ENCODE measurements at places on chromosomes 2 and 18. TPM values are rescaled to one million over a fixed set of nuclear protein-coding genes. Genes with fewer than 3 reads are reported as not detected.

DNA sequence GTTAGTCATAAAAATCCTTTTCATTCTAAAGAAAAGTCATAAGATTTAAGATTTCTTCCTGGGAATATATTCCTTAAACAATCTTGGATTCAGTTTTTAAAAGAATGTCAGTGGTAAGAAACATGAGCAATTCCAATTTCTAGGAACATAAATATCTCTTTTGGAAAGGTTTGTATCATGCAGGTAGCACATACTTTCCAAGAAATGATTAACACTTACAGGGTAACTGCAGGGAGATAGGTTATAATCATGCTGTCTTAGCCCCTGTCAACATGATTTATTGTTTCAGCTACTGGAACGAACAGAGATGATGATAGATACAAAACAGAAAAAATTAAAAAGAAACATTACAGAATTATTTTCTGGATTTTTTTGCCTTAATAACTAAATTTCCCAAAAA lies 1537.7 kb downstream of the LRP1B start:
- no peak overlapping the region for H3K27ac ChIP-seq
- H3K36me3 ChIP-seq = no peaks in the 10 kb centered on the region
- no peak overlapping the region for H3K4me3 ChIP-seq
- H3K27me3 ChIP-seq = no peaks in the 10 kb centered on the region
- no peak for DNase-seq
- no peaks in the 10 kb centered on the region for H3K4me1 ChIP-seq

Gene KANSL3
- total RNA-seq = 51.8 TPM

Gene GAL3ST2
- total RNA-seq = 0.51 TPM

Gene COLEC11
- total RNA-seq = not detected

DNA sequence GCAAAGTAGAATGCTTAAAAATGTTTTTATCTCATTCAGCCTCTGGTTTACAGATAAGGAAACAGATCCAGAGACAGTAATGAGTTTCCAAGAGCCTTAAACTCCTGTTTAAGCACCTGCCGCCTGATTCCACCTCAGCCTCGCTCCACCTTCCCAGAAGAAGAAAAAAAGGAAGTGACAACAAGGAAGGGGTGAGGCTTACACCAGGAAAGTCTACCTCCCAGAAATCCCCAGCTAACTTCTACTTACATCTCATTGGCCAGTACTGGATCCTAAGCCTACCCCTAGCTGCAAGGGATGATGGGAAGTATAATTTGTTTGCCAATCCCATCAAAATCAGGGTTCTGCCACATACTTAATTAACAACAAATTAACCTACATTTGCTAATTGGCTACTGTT lies 15.3 kb upstream of the ARID5A start:
- no peak overlapping the region for H3K4me3 ChIP-seq
- peaks cover 57% of the 10 kb centered on the region for H3K4me1 ChIP-seq

DNA sequence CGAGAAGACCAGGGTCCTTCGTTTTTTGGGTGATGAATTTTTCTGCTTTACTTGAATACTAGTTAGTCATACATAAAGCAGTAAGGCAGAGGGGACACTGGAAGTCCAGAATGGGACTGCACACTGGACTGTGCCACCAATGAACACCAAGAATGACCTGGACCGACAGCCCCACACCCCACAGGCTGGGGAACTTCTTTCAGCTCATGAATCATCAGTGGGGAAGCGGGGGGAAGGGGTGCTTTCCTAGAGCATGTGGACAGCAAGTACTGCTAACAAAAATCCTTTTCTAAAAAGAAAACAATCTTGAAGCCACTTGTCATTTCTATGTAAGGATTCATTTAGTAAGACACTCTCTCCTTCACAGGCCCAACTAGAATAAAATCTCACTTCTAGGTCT lies 86.0 kb downstream of the DTNB start:
- no peak for DNase-seq
- H3K27me3 ChIP-seq = no peaks in the 10 kb centered on the region
- H3K4me3 ChIP-seq = no peak overlapping the region
- peaks cover 33% of the 10 kb centered on the region for H3K4me1 ChIP-seq

DNA sequence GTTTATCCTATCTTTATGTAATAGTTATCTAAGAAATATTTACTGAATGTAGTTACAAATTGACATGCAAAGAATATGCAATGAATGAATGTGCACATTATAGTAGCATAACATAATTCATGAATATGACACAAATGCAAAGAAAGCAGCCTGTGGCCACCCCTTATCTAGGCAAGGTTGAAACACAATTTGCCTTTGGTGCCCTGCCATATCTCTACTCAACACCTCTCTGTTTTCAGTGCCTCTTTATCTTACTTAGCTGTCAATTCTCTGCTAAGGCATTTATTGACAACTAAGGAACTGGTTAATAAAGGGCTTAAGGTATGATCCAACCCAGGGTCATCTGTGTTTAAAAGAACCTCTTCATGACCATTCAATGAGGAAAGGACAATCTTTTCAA lies 18.9 kb downstream of the REV1 start:
- no peak for DNase-seq
- no peak overlapping the region for H3K27ac ChIP-seq
- no peaks in the 10 kb centered on the region for H3K27me3 ChIP-seq
- peaks cover 16% of the 10 kb centered on the region for H3K4me1 ChIP-seq

Gene ALLC
- not detected for total RNA-seq

DNA sequence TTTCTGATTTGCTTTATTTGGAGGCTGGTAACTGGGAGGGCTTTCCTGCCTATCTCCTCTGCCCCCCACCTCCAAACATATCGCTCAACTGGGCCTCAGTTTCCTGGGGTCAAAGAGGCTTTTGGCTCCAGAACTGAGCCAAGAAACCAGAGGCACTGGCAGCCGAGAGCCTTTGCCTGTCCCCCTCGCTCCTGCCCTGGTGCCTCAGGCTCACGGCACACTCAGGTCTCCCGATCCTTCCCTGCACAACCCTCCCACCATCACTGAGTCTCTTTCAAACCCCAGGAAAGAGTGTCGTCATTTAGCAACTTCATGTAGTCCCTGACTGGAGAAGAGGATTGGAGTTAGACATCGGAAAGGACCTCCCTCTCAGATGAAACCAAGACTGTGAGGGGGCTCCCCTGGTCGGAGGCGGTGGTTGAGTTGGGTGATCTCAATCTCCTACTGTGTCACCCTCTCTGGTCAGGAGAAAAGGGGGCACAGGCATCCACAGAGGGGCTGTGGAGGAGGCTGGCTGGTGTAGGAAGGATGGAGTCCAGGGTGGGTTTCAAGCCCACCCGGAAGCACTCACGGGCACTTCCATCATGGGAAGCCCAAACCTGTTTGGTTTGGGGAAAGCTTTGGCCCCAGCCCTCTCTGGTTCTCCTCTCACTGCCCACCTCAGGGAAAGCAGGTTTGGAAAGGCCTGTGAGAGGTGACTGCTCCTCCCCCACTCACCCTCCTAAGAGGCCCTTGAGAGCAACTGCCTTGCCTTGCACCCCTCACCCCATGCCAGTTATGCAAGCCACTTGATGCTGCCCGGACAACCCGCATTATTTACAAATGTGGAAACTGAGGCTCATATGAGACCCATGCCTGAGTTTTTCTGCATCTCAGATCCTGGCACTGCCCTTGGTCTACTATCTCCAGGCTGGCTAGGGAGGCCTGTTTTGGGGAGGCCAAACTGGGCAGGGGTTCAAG lies 62.3 kb downstream of the TNS1 start:
- H3K36me3 ChIP-seq = no peaks in the 10 kb centered on the region
- no peak overlapping the region for H3K4me3 ChIP-seq
- DNase-seq = no peak
- H3K27ac ChIP-seq = no peak overlapping the region
- peaks cover 2% of the 10 kb centered on the region for H3K27me3 ChIP-seq

- H3K36me3 ChIP-seq = no peaks in the 10 kb centered on the region
- no peaks in the 10 kb centered on the region for H3K4me1 ChIP-seq
- no peak overlapping the region for H3K27ac ChIP-seq
- DNase-seq = no peak
- peaks cover 63% of the 10 kb centered on the region for H3K27me3 ChIP-seq
Measured at GRCh38 chr2:20013126-20013849, 820 bp upstream of the MATN3 start.

Gene PLA2R1
- not detected for total RNA-seq
